ENCODE measurements at places on chromosomes 16 and 17.
A peak's percentile ranks its signal among the peaks of the same experiment; 100 is the strongest.

GRCh38 chr17:72775919-72776318, 316.6 kb downstream of the SLC39A11 start:
- no peak for DNase-seq
- no peaks in the 10 kb centered on the region for H3K27me3 ChIP-seq

GRCh38 chr16:14564861-14565687, 65.0 kb downstream of the PARN start:
- peaks cover 37% of the 10 kb centered on the region for H3K4me1 ChIP-seq
- peak overlapping the region; percentile 35 for H3K27ac ChIP-seq
- no peaks in the 10 kb centered on the region for H3K36me3 ChIP-seq
- H3K27me3 ChIP-seq, result no peaks in the 10 kb centered on the region
- no peak overlapping the region for H3K4me3 ChIP-seq

DNA sequence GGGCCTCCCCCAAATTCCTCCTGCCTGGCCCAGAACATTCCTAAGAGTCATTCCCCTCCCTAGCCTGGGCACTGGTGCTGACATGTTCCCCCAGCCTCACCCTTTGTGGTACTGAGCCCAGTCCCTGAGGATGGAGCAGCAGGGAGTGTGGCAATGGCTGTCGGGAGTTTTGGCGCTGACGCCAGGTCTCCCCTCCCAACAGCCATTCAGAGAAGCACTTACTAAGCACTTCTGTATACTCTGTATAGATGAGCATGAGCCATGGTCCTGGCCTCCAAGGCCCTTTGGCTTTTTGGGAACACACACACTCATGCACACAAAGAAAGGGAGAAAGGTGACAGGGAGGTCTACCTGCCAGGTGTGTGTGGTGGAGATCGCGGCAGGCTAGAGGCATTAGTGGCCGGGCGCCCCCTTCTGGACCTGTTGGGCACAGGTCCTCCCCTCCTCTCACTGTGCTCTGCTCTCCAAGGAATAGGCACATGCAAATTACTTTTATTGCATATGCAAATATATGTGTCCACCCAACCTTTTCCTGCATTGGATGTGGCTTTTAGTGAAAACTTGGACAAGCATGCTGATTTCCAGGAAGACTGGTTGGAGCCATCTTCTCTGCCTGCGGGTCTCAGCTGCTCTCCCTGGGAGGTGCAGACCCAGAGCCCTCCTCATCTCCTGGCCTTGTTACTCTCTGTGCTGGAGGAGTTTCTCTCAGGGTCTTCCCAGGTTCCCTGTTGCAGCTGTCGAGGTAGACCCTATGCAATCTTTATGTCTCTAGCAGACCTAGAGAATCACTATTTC, 17.4 kb upstream of the C17orf107 start:
- H3K4me1 ChIP-seq, result no peaks in the 10 kb centered on the region
- H3K27ac ChIP-seq, result peak overlapping the region; percentile 11
- peak; percentile 65 for DNase-seq
- H3K36me3 ChIP-seq, result peaks cover 86% of the 10 kb centered on the region

GRCh38 chr16:61792194-61792909, 243.9 kb downstream of the CDH8 start:
- H3K4me1 ChIP-seq, result peaks cover 17% of the 10 kb centered on the region
- DNase-seq, result no peak
- H3K36me3 ChIP-seq, result no peaks in the 10 kb centered on the region

DNA sequence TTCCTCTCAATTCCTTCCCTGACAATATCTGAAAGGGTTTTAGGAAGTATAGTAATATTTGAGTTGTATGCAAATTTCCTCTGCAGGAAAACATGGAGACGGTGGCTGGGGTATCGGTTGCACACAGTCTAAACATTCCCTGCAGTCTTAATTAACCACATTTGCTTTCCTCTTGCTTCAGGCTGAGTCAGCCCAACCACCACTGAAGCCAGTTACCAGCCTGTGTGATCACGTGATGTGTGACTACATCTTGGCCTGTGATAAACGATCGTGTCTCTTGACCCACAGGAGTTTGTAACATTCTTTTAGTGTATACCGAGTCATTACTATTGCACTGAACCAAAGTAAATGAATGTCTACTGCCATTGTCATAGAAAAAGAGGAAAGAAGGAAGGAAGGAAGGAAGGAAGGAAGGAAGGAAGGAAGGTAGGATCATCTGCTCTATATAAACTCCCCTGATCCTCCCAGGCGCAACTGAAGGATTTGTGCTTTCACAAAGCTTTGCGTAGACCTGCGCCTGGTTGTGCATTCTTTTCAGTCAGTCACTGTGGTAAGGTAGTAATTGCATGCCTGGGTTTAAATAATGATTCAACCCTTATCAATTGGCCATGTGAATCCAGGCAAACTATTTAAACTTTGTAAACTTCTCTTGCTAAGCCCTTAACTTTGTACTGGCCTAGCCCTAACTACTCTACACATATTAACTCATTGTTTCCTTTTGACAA, 280.6 kb upstream of the SALL1 start:
- H3K4me3 ChIP-seq, result no peak overlapping the region
- peaks cover 11% of the 10 kb centered on the region for H3K4me1 ChIP-seq
- no peaks in the 10 kb centered on the region for H3K36me3 ChIP-seq
- H3K27me3 ChIP-seq, result no peaks in the 10 kb centered on the region
- no peak overlapping the region for H3K27ac ChIP-seq

- no peak for DNase-seq
- H3K36me3 ChIP-seq, result 0 out of 2 replicates have a peak, but pooled peaks cover 4% of the 10 kb centered on the region
- no peaks in the 10 kb centered on the region for H3K27me3 ChIP-seq
- H3K27ac ChIP-seq, result no peak overlapping the region
- peaks cover 13% of the 10 kb centered on the region for H3K4me1 ChIP-seq
- H3K4me3 ChIP-seq, result no peak overlapping the region
These were observed 10.4 kb downstream of the SP2 start for GRCh38 chr17:47906443-47906842.

DNA sequence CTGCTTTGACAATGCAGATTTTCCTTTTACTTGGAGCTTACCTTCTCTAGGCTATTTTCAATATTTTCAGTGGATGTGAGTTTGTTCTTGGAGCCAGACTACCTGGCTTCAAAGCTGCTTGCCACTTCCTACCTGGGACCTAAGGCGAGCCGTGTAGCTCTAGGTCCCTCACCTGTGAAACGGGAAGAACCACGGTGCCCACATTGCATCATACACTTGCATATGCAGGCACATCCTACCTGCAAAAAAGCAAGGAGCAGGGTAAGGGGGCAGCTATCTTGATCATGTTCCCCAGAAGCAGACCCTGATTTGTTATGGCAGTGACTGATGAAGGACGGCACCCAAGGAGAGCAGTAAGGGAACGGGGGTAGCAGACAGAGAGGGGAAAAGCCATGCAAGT, 27.0 kb upstream of the MPRIP start:
- no peak for DNase-seq
- H3K36me3 ChIP-seq, result no peaks in the 10 kb centered on the region
- H3K4me1 ChIP-seq, result peaks cover 48% of the 10 kb centered on the region
- H3K27ac ChIP-seq, result peak overlapping the region; percentile 94
- H3K4me3 ChIP-seq, result no peak overlapping the region

GRCh38 chr16:65392806-65393565, 271.1 kb upstream of the CDH11 start:
- DNase-seq, result no peak
- no peak overlapping the region for H3K4me3 ChIP-seq
- no peaks in the 10 kb centered on the region for H3K27me3 ChIP-seq
- no peak overlapping the region for H3K27ac ChIP-seq

GRCh38 chr17:69716556-69716955, 302.1 kb downstream of the MAP2K6 start:
- H3K36me3 ChIP-seq, result no peaks in the 10 kb centered on the region
- no peaks in the 10 kb centered on the region for H3K4me1 ChIP-seq
- no peak overlapping the region for H3K4me3 ChIP-seq
- no peaks in the 10 kb centered on the region for H3K27me3 ChIP-seq
- DNase-seq, result no peak

GRCh38 chr17:59506894-59507726, 58.3 kb upstream of the DHX40 start:
- H3K27me3 ChIP-seq, result no peaks in the 10 kb centered on the region
- no peak for DNase-seq
- H3K4me3 ChIP-seq, result no peak overlapping the region
- no peaks in the 10 kb centered on the region for H3K4me1 ChIP-seq

- no peak for DNase-seq
- H3K4me1 ChIP-seq, result peaks cover 39% of the 10 kb centered on the region
- H3K4me3 ChIP-seq, result no peak overlapping the region
- no peaks in the 10 kb centered on the region for H3K36me3 ChIP-seq
- H3K27me3 ChIP-seq, result no peaks in the 10 kb centered on the region
These were observed 2.4 kb downstream of the KRT15 start for GRCh38 chr17:41516147-41516829.

GRCh38 chr17:39018267-39019134, 51.3 kb upstream of the FBXO47 start:
- H3K4me1 ChIP-seq, result peaks cover 4% of the 10 kb centered on the region
- H3K4me3 ChIP-seq, result no peak overlapping the region
- no peak overlapping the region for H3K27ac ChIP-seq
- no peak for DNase-seq
- no peaks in the 10 kb centered on the region for H3K27me3 ChIP-seq
- no peaks in the 10 kb centered on the region for H3K36me3 ChIP-seq

GRCh38 chr16:48596326-48596725, 13.7 kb downstream of the N4BP1 start:
- H3K4me3 ChIP-seq, result no peak overlapping the region
- no peaks in the 10 kb centered on the region for H3K27me3 ChIP-seq
- peaks cover 38% of the 10 kb centered on the region for H3K36me3 ChIP-seq
- H3K4me1 ChIP-seq, result no peaks in the 10 kb centered on the region
